ENCODE measurements at places on chromosomes 1 and 21.

GRCh38 chr1:18422076-18422777, 58.5 kb upstream of the KLHDC7A start:
- no peak for DNase-seq

DNA sequence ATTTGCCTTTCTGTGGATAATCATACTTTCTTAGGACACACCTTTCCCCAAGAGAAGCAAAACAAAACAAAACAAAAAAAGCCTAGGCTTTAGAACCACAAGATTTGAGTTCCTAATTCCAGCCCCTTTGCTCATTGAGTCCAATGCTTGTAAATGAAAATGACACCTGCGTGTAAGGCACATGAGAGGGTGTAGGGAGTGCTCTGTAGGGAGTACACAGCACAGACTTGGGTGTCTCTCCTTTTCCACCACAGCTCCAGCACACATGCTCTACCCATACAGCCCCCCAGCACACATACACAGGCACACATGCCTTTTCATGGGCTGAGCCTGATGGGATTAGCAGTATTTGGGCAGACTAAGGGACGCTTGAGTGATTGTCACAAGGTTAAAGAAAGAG, 9.2 kb upstream of the NGF start:
- DNase-seq, result no peak

DNA sequence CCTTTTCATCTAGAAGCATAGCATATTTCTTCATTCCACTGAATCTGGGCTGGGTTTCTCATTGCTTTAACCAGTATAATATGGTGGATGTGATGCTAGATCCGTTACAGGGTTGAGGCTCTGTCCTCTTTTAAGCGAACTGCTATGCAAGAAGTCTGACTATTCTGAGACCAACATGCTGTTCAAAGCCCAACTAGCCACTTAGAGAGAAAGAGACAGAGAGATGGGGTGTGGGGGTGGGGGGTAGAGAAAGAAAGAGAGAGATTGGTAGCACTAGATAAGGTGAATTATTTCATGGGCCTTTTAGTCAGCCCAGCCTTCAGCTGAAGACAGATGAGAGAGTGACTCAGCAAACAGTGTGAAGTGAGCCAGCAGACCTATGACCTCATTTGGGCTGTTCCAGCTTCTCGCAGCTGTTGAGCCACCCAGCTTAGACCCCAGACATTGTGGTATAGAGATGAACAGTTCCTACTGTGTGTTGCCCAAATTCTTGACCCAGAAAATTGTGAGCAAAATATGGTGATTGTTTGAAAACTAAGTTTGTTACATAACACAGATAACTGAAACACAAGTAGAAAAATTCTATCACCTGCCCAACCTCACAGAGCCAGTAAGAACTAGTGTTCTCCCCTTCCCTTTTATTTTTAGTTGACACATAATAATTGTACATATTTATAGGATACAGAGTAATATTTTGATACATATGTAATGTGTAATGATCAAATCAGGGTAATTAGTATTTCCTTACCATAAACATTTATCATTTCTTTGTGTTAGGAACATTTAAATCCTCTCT, 40.7 kb upstream of the PRKACB start:
- peak; percentile 75 for DNase-seq

DNA sequence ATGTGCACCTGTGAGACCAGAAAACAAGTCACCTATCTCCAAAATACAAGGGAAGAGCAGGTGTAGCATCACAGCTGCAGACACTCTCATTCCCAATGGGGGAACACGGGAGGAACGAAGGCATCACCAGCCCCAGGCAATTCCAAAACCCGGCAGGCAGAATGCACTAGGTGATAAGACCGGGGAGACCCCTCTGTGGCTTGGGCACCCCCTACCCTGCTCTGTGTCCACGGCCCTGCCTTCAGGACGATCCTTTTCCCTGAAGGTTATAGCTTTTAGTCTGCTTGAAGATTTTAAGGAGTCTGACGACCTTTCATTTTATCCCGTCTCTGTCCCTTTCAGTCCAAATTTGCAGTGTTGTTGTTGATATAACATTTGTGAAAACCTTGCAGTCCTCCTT, 19.2 kb downstream of the TRPM2 start:
- DNase-seq, result no peak

- no peak for DNase-seq
Observed at GRCh38 chr1:114510274-114511031, 550 bp downstream of the TRIM33 start.

DNA sequence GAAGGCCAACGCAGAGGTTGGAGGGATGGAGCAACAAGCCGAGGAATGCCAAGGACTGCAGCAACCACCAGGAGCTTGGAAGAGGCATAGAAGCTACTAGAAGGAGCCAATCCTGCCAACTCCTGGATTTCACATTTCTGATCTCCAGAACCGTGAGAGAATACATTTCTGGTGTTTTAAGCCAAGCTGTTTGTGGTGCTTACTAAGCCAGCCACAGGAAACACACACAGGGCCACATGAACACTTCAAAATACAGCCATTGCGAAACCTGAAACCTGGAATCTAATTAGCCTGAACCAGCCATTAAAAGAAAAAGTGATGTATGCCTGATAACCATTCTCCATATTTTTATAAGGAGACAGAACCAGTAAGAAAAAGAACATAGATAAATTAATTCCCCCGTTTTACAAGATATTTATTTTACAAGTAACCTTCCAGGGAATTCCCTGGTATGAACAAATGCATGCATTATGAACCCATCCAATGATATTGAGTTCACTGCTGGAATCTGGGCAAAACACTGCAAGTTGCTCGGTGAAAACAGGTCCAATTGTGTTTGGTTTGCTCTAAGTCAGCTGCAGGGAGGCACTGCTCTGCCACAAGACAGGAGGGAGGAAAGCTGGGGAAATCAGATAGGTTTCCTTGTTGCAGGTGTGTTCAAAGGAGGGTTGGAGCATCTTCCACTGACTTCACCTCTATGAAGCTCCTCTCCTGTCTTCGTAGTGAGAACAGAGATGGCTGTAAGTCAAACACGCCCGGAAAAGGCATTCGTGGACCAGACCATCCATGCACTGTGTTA, 70.2 kb downstream of the ETS2 start:
- no peak for DNase-seq

GRCh38 chr1:31674626-31675025, 29.2 kb downstream of the COL16A1 start:
- no peak for DNase-seq

Measured in HS-27A (cell line).